ENCODE measurements at places on chromosomes 11 and 22. TPM values are rescaled to one million over a fixed set of nuclear protein-coding genes. Genes with fewer than 3 reads are reported as not detected.

GRCh38 chr11:109196016-109196415 is 226.0 kb upstream of the C11orf87 start:
- no peak for DNase-seq

DNA sequence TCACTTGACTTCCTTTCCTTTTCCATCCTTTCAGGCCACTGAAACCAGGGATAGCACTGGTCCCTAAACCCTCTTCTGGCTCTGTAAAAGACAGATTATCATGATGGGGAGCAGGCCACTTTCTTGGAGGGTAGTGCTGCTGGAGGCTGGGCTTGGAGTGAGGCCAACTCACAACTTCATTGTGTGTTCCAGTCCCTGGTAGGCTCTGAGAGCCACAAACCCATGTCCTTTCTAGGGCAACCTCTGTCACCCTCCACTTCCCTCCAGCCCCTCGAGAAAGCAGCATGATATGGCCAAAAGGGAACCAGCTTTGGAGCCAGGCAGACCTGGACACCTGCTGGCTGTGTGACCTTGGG is 2.3 kb downstream of the TKFC start:
- DNase-seq = no peak

The EFCAB6 gene
- total RNA-seq = 1.4 TPM

The GSTT2B gene
- total RNA-seq = not detected

DNA sequence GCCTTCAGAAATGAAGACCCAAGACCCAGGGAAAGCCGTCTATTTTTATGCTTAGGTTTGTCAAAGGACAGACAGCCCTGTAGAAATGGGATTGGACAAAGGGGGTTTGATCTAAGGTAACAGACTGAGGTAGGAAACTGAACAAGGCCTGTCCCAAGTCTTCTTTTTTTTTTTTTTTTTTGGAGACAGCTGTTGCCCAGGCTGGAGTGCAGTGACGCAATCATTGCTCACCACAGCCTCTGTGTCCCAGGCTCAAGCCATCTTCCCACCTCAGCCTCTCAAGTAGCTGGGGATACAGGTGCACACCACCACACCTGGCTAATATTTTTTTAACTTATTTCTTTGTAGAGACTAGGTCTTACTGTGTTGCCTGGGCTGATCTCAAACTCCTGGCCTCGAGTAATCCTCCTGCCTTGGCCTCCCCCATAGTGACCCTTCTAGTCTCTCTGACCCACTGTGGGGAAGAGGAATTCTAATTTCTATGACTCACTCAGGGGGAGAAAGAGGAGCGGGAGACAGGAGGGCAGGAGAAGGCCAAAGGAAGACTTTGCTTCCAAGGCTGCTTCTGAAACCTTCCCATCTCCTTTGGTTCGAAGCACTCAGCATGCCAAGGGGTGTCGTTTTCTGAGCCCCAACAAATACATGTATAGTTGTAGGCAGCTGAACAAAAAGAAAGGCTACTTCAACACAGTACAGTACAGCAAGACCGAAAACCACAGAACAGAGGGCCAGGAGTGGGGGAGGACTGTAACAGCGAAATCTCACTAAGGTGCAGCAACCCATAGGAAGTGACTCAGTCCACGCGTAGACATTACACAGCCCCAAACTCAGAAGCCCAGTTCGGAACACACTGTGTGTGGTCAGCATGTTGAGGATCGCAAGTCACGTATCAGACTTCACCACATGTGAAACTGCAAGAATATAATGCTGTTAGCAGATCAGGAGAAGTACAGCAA is 872 bp downstream of the TMA7B start:
- no peak for DNase-seq

Data from osteocyte (in vitro differentiated cells).